ENCODE measurements at places on chromosomes 2 and 18.

- no peak for DNase-seq
Observed at GRCh38 chr2:105361102-105361889, 24.0 kb downstream of the C2orf49 start.

- DNase-seq, result no peak
Observed at GRCh38 chr2:206558492-206558891, 83.8 kb upstream of the FAM237A start.

DNA sequence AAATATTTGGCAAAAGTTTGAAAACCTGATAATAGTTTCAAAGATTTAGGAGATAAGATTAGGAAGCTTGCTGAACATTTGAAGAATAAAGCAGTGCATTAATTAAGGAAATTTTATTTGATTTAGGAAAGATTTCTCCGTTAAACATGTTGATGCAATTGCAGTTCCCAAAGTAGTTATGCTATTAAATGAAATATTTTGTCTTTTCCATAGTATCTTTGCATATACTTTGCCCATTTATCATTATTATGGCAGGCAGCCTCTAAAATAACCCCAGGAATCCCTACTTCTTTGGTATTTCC lies 136.5 kb downstream of the MREG start:
- no peak for DNase-seq

- DNase-seq, result peak; percentile 54
Observed at GRCh38 chr18:35143622-35144596, 96.9 kb upstream of the ZNF397 start.
